ENCODE measurements at places on chromosomes 12 and 14.
A peak's percentile ranks its signal among the peaks of the same experiment; 100 is the strongest.

DNA sequence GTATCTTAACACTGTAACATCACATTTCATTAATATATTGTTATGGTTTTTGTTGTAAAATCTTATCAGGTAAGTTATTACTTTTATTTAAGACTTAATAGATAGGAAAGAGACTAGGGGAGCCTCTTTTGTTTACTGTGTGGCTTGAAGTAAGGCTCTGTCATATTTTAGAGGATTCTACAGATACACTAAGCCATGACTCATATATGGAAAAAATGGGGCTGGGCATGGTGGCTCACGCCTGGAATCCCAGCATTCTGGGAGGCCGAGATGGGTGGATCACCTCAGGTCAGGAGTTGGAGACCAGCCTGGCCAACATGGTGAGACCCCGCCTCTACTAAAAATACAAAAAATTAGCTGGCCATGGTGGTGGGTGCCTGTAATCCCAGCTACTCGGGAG, 23.6 kb upstream of the NPFF start:
- peak; percentile 18 for DNase-seq

DNA sequence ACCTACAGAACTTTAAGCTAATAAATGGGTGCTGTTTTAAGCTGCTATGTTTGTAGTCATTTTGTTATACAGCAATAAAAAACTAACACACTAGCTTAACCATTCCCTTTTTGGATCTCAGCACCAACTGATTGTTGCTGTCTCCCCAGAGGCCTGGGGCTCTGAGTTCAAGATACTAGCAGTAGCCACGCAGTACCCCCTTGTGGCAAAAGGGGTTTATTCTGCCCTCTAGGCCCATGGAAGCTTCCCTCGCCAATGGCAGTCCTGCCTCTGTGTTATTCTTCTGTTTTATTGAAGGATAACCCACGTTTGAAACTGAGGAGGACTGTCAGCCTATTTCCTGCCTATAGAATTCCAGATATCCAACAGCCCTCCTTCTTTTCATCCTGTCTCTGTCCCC, 455.3 kb upstream of the ATP2B1 start:
- no peak for DNase-seq

GRCh38 chr12:107736914-107737313, 24.0 kb downstream of the PRDM4 start:
- no peak for DNase-seq

- no peak for DNase-seq
Measured at GRCh38 chr12:46699986-46700385, 125.8 kb downstream of the SLC38A4 start.

GRCh38 chr12:126347421-126347820, 1282.2 kb downstream of the AACS start:
- DNase-seq: no peak

DNA sequence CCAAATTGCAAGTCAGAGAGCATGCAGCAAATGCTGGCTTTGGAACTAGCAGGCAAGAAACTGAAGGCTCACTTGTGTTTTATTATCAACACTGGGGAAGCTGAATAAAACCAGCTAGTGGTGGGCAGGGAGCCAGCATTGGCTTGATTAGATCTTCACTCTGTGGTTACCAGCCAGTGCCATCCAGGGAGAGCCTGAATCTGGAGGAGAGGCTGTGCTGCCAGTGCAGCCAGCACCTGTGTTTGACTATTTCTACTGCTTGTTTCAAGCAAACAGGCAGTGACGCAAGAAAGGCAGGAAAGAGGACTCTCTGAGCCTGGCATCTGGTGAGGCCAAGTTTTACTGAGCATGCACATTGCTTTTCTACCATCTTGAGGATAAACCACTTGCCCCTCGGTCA, 247.0 kb downstream of the PHLDA1 start:
- DNase-seq: peak; percentile 20

All from urothelium cell line (cell line).